ENCODE measurements at places on chromosomes 12 and 14.

DNA sequence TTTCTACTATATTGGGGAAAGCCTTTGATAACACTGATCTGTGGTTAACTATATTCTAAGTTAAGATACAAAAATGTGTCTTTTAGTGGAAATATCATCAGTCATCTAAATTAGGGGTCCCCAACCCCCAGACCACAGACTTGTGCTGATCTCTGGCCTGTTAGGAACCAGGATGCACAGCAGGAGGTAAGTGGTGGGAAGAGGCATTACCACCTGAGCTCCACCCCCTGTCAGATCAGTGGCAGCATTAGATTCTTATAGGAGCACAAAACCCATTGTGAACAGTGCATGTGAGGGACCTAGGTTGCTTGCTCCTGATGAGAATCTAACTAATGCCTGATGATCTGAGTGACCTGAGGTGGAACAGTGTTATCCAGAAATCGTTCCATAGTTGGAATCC lies 28.3 kb upstream of the LIN7A start:
- DNase-seq = no peak

GRCh38 chr14:52026017-52026660 lies 36.8 kb downstream of the RTRAF start:
- DNase-seq = no peak

DNA sequence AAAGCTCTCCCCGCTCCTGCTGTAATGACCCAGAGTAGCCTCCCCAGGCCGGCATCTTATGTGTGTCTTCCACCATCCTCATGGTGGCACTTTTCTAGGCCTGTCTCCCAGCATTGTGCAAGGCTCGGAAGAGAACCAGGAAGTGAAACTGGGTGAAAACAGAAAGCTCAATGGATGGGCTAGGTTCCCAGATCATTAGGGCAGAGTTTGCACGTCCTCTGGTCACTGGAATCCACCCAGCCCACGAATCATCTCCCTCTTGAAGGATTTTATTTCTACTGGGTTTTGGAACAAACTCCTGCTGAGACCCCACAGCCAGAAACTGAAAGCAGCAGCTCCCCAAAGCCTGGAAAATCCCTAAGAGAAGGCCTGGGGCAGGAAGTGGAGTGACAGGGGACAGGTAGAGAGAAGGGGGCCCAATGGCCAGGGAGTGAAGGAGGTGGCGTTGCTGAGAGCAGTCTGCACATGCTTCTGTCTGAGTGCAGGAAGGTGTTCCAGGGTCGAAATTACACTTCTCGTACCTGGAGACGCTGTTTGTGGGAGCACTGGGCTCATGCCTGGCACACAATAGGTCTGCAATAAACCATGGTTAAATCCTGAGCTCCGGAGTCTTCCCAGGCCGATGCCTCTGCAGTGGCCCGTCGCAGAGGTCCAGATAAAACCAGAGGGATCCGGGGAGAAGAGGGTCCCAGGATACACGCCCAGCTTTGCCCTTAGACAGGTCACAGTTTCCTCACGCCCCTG lies 15.6 kb downstream of the ACVRL1 start:
- no peak for DNase-seq

DNA sequence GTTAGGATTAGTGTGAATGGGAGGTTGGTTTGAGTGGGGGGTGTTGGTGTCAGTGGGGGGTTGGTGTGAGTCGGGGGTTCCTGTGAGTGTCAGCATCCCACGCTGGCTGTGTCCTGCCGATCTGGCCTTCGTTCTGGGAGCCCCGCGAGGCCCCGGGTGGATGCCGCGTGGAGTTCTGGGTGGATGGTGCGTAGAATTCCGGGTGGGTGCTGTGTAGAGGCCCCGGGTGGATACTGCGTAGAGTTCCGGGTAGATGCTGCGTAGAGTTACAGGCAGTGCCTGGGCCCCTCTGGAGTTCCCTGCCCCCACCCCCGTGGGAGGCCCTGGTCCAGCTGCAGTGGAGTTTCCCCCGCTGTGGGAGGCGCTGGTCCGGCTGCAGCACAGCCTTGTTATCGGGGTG lies 8.7 kb downstream of the NOC4L start:
- no peak for DNase-seq

- no peak for DNase-seq
Measured at GRCh38 chr12:25155022-25155576, 39.9 kb downstream of the DNAI7 start.

DNA sequence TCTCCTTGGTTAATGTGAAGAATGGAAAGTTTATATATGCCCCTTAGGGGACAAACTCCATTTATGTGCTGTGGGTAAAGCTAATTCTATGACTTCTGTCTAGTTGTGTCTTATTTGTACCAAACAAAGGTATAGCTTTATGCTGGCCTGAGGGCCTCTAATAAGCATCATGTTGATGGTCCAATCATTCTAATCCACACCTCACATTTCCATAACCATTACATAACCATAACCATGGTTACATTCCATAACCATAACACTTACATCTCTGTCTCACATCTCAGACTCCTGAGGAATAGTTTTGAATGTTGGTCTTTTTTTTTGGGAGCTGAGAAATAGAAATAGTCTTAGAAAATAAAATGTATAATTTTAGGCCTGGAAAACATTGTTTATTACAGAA lies 1097.1 kb downstream of the FLRT2 start:
- no peak for DNase-seq

- no peak for DNase-seq
Measured at GRCh38 chr12:101305226-101305779, 25.4 kb downstream of the UTP20 start.

GRCh38 chr12:11227373-11227772 lies 40.6 kb upstream of the TAS2R42 start:
- no peak for DNase-seq

DNA sequence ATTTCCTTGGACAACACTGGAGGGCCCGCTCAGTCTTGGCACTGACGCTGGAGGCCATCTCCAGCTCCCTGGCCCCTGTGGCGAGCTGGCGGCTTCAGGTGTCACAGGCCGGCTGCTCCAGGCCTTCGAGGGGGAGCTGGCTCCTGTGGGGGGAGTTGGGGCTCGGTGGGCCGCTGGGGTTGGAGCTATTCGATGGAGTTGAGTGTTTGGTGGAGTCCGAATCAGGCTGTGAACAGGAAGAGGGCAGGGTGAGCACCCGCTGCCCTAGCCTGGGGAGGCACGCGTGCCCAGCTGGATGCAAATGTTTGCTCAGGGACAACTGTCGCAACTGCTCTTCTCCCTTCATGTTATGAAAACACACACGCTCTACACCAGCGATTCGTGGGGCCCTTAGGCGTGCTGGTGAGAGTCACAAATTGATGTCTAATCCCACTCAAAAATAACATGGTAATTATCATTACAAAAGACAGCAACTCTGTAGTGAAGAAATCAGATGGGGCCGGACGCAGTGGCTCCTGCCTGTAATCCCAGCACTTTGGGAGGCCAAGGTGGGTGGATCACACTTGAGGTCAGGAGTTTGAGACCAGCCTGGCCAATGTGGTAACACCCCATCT lies 11.3 kb downstream of the AMN start:
- no peak for DNase-seq

DNA sequence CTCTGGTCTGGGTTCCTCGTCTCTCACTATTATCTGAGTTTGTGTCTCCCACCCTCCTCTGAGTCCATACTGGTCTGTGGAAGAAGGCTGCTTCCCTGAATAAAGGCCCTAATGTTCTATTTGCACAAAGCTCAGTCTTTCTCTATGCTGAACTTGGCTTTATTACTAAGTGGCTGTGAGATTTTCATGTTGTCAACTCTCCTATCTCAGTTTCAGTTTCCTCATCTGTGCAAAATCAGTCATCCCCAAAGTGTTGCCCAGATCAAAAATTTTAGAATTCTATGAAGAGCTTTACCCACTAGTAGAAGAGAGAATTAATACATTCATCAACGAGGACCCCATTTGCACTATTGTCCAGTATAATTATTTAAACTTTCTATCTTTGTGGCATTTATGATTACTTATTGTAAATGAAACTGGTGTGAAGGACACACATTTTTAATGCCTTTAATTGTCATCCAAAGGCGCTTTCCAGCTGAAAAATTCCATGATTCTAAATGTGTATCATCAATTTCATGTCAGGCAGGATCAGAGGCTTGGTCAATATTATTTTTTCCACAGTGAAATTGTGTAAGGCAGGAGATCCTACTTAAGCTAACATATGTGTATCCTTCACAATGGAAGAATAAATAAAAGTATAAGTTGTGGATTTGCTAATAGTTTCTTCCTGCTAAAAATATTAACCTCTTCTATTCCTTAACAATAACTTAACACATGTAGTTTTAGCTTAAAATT lies 79.1 kb upstream of the EEA1 start:
- no peak for DNase-seq

DNA sequence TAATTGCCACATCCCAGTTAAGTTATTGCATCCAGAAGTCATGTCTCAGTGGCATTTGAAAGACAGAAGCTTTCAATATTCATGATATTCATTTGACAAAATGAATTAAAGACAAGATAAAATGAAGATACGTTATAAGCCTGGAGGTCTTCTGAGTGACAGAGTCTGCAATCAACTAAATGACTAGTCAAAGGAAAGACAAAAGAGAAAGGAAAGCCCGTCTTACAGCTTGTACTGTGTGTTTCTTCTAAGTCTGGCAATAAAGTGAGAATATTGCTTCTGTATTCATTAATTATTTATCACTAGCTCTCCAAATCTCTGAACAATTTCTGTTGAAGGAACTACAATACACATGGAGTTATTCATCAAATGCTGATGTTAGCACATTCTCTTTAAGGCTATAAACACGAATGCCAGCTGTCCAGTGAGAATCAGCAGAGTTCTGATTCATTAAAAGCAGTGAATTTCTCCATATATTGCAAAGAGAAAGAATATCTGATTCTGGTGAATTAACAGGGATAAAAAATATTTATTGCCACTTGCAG lies 70.7 kb downstream of the ATXN7L3B start:
- no peak for DNase-seq

- no peak for DNase-seq
Measured at GRCh38 chr12:4148418-4149056, 125.0 kb upstream of the CCND2 start.

- no peak for DNase-seq
Measured at GRCh38 chr12:125218952-125219351, 153.7 kb downstream of the AACS start.

- no peak for DNase-seq
Measured at GRCh38 chr12:47920913-47921312, 16.1 kb upstream of the VDR start.

GRCh38 chr14:85402569-85403162 lies 127.3 kb upstream of the FLRT2 start:
- DNase-seq = no peak

DNA sequence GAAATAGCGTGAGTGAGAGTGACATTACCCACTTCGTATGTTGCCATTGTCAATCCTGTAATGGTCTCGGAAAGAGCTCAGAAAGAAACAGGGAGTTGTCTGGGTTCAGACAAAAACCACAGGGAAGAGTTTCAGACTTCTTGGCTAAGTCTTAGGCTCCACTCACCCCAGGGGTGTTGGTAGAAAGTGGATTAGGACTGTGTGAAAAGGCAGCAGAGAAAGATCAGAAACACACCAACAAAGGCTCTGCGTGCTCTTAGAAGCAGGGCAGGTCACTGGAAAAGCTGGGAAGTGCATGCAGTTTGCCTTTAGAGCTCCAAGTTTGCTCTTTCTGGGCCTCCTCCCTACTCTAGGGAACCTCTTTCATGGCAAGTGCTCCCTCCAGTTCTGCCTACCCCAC lies 106.1 kb upstream of the PLXNC1 start:
- DNase-seq = no peak

- no peak for DNase-seq
Measured at GRCh38 chr12:80625051-80625450, 82.4 kb upstream of the MYF6 start.

DNA sequence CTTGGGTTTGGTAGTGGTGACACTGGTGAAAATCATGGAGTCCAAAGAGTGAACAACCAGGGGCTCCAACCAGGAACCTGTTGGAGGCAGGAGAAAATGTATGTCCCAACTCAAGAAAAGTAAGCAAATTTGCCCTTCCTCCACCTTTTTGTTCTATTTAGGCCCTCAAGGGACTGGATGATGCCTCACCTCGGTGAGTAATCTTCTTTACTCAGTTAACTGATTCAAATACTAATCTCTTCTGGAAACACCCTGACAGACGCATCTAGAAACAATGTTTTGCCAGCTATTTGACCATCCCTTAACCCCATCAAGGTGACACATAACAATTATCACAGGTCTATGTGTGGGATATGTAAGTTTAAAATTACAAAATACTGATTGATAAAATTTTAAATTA lies 272.4 kb upstream of the FOXG1 start:
- DNase-seq = no peak

DNA sequence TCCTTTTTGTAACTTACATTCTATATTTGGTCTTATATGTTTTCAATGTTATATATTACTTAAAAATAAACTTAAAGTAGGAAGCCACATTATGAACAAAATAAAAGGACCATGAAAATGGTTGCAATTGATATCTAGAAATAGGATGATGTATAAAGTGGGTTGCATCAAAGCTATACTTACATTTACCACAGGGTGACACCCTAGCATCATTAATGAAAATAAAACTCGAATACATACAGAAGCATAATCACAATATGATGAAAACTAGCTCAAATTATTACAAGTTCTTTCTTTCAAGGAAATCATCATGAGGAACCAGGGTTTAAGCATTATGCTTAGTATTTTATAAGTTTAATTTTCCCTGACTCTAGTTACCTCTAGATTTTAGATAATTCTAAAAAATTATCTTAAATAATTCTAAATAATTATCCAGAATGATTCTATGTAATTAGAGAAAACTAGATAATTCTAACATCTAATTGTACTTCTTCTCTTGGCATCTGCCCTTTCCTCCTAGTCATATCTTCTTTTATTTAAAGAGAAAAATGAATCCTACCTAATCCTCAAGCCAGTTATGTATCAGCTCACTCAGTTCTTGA lies 31.2 kb downstream of the TAS2R7 start:
- DNase-seq = no peak

DNA sequence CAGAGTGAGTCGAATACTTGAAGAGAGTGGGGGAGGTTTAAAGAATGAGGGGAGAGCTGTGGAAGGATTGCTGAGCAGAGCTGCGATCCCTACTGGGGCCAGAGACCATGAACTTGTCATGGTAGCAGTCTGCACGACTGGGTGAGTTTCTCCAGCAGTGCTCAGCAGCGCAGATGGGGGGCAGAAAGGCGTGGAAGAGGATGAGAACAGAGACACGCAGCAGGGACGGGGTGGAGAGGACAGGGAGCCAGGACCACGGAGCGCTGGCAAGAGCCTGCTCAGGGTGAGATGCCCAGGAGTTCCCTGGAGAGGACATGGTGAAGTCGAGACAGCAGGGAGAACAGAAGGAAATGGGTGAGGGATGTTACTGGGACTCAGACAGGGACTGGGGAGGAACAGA lies 2.1 kb upstream of the AQP6 start:
- no peak for DNase-seq

GRCh38 chr12:110741341-110742095 lies 1.2 kb downstream of the PPP1CC start:
- DNase-seq = peak; percentile 14
